Endothelial cell (in vitro differentiated cells): ENCODE measurements at places on chromosomes 6 and 20. TPM values are rescaled to one million over a fixed set of nuclear protein-coding genes. Genes with fewer than 3 reads are reported as not detected.

The VGLL2 gene
- 0.77 TPM for total RNA-seq

The MYLK2 gene
- total RNA-seq: 1.7 TPM

The SLC22A16 gene
- 0.54 TPM for total RNA-seq

The DDO gene
- total RNA-seq: not detected

The HAO1 gene
- total RNA-seq: not detected

The PTPRT gene
- total RNA-seq: 0.10 TPM

The GMPR gene
- total RNA-seq: 1.8 TPM

The TMEM170B gene
- total RNA-seq: 5.0 TPM

The GLO1 gene
- 83.6 TPM for total RNA-seq

The TAF4 gene
- 14.2 TPM for total RNA-seq
